ENCODE measurements at places on chromosomes 2 and 18. TPM values are rescaled to one million over a fixed set of nuclear protein-coding genes. Genes with fewer than 3 reads are reported as not detected.

Gene CAPN14
- total RNA-seq, result 0.08 TPM

Gene RNF125
- 14.3 TPM for total RNA-seq

Gene FAHD2B
- 36.9 TPM for total RNA-seq

Gene DSC1
- total RNA-seq, result not detected

Gene SP140
- 1.7 TPM for total RNA-seq
